Stimulated activated CD8-positive, alpha-beta memory T cell treated with anti-CD3 and anti-CD28 coated beads, Interleukin-4, amount 100 ng/mL, for 48 hours (primary cell): ENCODE measurements at places on chromosomes 4 and X.

DNA sequence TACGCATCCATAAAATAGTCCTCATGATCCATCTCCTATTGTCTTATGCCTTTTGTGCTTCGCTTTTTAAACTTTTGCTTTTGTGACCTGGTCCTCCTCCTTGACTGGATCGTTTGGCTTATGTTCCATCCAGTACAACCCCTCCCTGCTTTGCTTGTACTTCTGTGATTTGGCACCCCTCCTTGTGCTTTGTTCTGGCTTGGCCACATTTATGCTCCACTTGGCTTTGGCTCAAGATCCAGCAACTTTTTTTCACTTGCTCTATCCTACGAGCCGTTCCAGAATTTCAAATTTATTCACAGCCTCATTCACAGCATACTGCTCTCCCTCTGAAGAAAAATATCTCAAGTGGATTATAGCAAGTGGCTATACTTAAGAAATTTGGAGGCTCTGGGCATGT, 28.0 kb upstream of the GLRA2 start:
- no peak for DNase-seq

- DNase-seq, result no peak
Measured at GRCh38 chr4:101304916-101305315, 42.4 kb downstream of the PPP3CA start.

DNA sequence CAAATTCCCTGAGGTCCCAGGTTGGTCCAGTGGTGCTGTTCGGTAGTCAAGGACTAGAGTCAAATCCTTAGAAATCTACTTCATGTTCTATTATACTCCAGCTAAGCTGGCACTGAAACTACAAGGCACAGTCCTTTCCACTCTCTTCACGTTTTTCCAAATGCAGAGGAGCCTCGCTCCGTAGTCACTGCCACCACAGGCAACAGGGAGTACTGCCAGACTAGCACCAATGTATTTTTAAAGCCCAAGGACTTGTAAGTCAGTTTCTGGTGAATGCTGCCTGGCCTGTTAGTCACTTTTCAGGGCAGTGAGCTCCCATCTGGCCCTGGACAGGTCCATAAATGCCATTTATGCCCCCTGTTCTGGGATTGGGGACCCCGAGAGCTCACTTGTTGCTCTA, 323.5 kb downstream of the FAM47A start:
- no peak for DNase-seq

DNA sequence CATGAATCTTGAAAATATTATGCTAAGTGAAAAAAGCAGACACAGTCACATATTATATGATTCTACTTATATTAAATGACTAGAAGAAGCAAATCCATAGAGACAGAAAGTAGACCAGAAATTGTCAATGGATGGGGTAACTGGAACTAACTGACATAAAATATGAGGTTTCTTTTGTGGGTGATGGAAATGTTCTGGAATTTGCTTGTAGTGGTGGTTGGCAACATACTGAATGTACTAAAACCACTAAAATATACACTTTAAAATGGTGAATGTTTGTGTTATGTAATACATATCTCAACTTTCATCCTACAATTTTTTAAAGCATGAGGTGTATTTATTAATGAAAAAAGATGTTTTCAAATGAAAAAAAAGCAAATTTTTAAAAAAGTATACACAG, 14.7 kb downstream of the CNOT6L start:
- no peak for DNase-seq

DNA sequence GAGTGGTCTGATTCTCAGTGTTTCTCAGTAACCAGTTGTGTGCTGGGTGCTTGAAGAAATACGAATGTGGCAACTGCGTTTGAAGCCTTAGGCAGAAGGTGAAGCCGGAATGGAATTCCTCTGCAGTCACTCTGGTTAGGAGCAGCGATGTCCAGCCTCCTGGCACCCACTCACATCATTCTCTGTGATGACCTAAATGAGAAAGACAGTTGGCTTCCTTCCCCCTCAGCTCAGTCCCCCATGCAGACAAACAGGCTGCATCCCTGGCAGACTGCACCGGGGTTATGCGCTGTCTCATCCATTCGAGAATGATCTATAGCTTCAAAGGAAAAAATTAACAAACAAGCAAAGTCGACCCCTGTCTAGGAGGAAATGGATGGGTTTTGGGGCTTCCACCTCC, 170.1 kb upstream of the SCML1 start:
- no peak for DNase-seq

DNA sequence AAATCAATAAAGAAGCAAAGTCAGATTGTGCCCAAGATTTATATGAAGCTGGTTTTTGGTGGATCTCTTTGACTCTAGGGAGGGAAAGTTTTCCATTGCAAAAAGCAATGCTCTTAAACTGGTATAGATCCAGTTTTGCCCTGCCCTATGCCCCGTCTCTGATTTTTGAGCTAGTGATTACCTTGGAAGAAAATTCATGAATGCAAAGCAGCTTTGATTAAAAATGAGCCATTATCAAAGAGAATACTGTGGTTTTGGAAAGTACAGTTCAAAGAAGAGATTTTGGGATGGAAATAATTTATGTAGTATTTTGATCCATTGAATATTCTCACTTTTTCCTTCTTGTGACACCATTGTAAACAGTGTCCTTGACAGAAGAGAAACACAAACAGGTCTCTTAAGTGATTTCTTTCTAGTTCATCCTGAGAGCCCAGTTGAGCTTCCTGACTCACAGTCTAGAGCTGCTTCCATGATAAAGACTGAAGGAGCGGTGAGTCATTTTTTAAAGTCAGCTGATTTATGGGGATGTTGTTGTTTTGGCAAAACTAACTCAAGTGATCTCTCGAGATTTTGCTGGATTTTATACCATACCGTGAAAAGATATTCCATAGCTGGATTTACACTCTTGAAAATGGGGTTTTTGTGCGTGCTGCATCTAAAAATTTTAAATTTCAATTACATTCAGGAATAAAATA, 76.7 kb downstream of the AFF1 start:
- DNase-seq, result no peak

DNA sequence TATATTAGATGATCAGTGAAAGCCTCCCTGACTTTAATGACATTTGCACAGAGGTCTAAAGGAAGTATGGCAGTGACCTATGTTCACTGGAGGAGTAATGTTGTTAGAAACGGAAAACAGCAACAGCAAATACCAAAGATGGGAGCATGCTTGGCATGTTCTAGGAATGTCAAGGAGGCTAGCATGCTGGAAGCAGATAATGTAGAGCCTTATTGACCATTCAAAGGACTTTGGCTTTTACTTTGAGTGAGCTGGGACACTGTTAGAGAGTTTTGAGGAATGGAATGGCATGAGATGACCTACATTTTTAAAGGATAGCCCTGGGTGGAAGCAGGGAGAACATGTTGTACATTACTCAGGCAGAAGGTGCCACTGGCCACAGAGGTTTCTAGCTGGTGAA, 6.0 kb downstream of the RPA4 start:
- DNase-seq, result no peak

DNA sequence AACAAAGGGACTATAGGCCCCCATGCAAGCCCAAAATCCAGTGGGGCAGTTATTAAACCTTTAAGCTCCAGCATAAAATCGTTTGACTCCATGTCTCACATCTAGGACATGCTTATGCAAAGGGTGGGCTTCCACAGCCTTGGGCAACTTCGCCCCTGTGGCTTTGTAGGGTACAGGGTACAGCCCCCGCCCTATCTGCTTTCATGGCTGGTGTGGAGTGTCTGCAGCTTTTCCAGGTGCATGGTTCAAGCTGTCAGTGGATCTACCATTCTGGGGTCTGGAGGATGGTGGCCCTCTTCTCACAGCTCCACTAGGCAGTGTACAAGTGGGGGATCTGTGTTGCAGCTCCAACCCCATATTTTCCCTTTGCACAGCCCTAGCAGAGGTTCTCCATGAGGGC, 559.8 kb upstream of the TECRL start:
- DNase-seq, result no peak

DNA sequence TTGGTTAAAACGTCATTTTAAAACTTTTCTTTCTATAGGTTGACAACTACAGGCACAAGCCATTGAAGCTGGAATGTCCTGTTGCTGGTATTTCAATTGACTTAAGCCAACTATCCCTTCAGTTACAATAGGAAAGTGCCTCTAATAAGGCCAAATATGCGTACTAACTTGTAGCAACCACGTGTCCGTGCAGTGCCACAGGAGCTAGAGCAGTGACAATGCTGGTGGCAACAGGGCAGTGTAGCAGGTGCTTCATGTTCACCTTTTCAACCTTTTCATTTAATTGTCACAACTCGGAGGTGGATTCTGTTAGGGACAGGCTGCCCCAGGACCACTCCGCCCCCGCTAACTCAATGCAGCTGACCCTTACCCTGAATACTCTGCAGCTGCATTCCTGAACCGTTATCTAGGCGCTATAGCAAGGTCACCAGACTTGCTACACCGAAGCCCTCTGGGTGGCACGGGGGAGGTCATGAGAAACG, 37.7 kb downstream of the ERVMER34-1 start:
- DNase-seq, result peak; percentile 37

- no peak for DNase-seq
Measured at GRCh38 chr4:7779432-7779768, 160.3 kb downstream of the AFAP1 start.

DNA sequence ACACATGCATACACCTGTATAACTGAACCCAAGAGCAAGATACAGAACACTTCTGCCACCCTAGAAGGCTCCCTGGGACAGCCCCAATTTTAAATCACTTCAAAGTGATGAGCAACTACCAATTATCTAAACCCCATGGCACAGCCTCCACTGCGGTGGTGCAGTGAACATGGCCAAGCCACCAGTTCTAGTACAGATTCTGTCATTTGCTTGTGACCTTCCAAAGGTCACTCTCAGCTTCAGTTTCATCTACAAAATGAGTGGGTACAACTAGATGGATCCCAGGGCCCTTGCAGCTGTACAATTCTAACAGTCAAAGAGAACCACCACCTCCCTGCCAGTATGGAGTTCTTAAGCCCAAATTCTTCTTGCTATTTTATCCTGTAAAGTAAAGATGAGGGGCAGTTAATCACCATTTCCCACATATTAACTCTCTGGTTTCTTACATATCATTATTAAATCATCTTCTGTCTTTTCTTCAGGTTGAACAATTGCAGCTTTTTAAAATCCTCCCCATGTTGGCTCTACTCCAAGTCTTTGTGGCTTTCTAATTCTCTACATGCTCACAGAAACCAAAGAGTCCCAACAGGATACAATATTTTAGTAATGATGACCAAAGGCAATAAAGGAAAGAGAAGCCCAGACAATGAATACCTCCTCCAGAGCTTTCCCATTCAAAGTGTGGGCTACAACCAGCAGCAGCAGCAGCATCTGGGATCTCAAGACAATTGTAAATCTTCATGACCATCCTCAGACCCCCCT, 39.0 kb upstream of the GPM6B start:
- DNase-seq, result no peak

DNA sequence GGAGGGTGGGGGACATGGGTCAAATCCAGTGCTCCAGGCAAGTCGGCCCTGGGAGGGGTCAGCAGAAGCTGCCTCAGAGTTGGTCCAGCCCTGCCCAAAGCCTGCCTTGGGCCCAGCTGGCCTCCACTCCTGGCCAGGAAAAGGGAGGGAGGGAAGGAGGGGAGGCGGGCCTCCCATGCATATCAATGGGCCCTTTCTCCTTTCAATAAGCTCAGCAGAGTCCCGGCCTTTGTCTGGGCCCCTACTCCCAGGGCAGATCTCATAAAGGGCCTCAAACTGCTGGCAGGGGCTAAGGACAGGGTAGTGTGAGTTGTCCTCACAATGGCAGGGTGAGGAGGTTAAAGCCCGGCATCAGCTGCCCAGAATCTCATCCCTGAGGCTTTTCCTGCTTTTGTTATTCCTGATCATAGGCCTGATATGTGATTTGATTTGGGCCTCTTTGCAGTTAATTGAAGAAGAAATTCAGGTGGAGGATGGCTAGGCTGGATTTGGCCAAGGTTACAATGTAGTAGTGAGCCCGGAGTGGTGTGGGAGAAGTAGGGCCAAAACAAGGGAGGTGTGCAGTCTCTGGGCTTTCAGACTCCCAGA, 121.1 kb upstream of the ATP6AP2 start:
- DNase-seq, result no peak

DNA sequence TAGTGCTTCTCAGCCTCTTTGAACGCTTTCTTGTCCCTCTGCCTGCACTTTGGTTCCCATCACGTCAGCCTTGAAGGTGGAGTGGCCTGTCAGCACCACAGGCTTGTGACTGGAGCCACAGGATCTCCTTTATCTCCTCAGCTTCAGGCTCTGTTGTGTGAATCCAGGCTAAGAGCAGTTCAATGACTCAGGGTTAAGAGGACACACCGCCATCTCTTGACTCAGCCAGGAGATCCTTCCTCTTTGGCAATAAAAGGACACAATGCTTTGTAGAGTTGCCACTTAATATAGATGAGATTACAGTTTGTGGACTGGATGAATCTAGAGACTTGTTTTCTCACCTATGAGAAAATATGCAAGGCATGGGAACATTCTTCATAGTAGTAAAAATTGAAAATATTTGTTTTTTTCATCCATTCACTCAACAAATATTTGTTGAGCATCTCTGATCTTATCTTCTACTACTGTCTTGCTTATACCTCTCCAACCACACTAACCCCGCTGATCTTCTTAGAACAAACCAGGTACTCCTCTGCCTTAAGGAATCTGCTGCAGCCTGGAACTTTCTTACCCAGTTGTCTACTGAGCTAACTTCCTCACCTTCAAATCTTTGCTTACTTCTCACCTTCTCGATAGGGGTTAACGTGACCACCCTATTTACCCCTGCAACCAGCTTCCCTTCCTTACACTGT, 62.3 kb downstream of the UCHL1 start:
- DNase-seq, result no peak

DNA sequence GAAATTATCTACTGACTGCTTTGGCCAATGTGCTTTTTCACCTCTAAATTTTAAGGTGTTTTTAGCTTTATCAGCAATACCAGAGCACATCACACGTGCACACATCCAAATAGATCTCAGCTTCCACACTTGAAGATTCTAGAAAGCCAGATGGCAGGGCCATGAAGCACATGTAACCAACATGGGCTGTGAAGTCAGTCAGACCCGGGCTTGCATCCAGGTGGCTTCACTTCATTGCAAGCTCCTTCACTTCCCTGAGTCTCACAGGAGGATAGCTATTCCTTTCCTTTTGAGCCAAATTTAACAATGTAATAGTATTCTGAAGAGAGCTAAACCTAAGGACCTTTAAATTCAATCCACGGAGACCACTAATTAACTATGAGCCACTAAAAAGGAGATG, 86.5 kb downstream of the SH3RF1 start:
- no peak for DNase-seq

DNA sequence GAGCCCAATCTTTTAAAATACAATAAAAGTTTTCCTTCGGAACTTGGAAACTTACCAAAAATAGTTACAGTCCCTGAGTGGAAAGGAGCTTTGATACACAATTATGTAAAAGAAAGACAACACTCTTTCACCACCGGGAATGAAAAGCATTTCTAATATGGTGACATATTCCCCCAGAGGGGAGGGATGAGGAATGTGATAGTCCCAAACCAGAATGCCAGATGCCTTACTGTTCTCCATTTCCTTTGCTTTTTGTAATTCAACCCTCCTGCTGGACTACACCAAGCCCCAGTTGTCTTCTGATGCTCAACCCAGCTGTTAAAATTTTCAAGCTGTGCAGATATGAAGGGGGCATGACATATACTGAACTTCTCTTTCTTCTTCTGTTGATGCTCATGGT, 4.1 kb downstream of the PRIMPOL start:
- no peak for DNase-seq
